ENCODE measurements at places on chromosomes 5 and 9.

- peak; percentile 55 for DNase-seq
These were observed 26.3 kb downstream of the PTGES start for GRCh38 chr9:129726322-129727160.

DNA sequence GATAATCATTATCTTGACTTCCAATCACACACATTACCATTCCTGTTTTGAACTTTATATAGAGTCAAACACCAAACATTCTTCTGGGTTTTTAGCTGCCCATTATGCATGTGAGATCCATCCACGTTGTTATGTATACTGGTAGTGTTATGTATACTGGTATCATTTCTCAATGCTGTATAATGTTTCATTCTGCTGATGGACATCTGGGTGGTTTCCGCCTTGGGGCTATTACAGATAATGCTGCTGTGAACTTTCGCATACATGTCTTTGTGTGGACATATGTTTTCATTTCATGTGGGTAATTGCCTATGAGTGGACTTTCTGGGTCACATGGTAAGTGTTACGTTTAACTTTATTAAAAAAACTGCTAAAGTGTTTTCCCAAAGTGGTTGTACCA, 217.8 kb upstream of the EFNA5 start:
- no peak for DNase-seq

- peak; percentile 67 for DNase-seq
These were observed 1.0 kb downstream of the KLF9 start for GRCh38 chr9:70413464-70413798.

GRCh38 chr9:117278020-117278419, 136.8 kb downstream of the ASTN2 start:
- no peak for DNase-seq

- DNase-seq = no peak
These were observed 46.7 kb upstream of the TBC1D9B start for GRCh38 chr5:179954434-179954833.

- DNase-seq = no peak
These were observed 198.8 kb downstream of the AUH start for GRCh38 chr9:91162784-91163443.

GRCh38 chr9:111715471-111715870, 54.1 kb downstream of the GNG10 start:
- DNase-seq = no peak

- no peak for DNase-seq
These were observed 6.8 kb downstream of the IFNB1 start for GRCh38 chr9:21070906-21071305.

DNA sequence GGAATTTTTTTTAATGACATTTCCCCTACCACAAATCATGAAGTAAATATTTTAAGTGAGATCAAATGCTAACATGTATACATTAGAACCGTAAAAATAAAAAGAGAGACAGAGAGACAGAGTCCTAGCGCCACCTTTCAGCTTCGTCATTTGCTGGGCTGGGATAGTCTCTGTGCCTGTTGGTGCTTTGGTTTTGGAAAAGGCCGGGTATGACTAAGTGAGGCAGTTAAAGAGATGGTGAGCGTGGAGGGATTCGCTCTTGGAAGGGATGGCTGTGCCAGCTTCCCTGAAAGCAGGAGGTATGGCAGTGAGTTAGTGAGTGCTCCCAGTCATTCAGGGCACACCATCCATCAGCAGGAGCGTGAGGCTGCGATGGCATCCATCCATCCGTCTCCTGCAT, 729.6 kb upstream of the WWC1 start:
- DNase-seq = no peak

All from activated CD4-positive, alpha-beta T cell treated with anti-CD3 and anti-CD28 coated beads, Interleukin-2, amount 50 U/mL, for 1 hour (primary cell).